AG20443 (cell line): ENCODE measurements at places on chromosomes 12 and 14.

DNA sequence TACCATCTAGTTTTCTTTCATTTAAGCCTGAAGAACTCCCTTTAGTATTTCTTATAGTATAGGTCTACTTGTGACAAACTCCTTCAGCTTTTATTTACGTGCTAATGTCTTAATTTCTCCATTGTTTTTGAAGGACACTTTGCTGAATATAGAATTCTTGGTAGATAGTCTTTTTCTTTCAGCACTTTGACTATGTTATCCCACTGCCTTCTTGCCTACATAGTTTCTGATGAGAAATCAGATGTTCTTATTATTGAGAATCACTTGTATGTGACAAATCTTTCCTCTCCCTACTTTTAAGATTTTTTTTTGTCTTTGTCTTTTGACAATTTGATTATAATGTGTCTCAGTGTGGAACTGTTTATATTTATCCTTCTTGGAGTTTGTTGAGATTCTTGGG lies 5.1 kb upstream of the MIS18BP1 start:
- no peak for DNase-seq

DNA sequence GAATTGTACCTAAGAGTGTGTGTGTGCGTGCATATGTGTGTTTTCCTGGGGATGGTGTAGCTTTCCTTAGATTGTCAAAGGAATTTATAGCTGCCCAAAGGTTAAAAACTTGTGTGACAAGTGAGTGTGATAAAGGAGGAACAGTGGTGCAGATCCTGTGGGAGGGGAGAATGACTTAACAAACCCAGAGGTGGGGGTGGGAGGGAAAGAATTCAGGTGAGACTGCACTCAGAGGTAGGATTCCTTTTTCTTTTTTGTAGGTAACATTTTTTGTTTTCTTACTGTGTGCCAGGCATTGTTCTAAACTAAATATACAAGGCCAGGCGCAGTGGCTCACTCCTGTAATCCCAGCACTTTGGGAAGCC lies 45.3 kb upstream of the SINHCAF start:
- no peak for DNase-seq

GRCh38 chr12:5481645-5482044 lies 49.7 kb downstream of the NTF3 start:
- DNase-seq = no peak

DNA sequence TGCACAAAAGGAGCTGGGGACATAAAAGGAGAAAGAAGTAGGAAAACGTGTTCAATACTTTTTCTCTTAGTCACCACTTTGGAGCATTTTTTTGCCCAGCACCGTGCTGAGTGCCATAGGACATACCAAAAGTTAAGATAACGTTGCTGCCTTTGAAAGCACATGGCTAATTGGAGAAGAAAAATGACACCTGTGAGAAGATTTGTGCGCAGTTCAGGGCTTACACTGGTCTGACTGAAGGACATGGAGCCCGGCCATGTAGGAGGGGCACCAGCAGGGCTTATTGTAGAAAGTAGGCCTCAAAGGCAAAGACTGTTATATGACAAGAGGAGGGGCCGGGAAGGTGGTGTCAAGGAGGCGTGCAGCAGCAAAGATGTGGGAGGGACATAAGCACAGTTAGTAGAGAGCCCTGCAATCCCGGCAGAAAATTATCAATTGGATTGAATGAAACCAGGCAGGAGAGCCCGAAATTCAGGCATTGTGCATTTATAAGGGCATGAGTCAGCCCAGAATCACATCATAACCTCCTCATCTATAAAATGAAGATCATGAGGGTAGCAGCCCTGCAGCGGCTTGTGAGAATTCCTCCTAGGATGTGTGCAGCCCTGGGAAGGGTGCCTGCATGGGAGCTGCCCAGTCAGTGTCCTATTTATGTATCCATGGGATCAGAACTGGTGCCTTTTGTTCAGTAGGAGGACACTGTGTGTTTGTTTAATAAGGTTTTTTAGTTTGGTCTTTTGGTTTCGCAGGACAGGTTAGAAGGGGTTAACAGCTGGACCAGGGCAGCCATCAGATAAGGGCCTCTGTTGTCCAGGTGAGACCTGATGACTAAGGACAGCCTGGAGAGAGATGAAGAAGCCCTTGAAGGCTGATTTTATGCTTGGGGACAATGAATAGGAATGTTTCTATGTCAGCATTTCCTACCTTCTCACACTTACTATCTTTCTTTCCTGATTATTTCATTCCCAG lies 122.4 kb downstream of the GPR135 start:
- no peak for DNase-seq

- DNase-seq = no peak
These were observed 42.5 kb downstream of the PTCSC3 start for GRCh38 chr14:36134038-36134437.

GRCh38 chr14:71625175-71625574 lies 307.1 kb upstream of the RGS6 start:
- DNase-seq = no peak

- DNase-seq = no peak
These were observed 49.3 kb upstream of the RERGL start for GRCh38 chr12:18139254-18139653.

GRCh38 chr12:31815096-31815495 lies 86.3 kb upstream of the AMN1 start:
- DNase-seq = no peak

DNA sequence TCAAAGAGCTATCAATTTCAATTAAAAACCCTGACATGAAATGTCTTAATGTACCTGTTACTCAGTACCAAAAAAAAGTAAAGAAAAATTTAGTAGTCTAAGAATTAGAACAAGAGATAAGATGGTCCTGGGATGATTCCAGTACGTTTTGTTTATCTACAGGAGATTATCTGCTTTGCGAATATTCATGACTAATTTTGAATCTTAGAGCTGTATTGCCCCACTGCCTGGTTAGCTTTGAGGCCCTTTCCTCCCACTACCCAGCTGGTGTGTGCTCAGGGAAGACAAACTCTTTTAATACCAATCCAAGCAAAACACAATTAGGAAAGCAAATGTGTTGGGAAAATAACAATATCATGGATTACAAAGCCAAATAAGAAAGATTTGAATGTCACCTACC lies 263.5 kb downstream of the FOXG1 start:
- DNase-seq = no peak

GRCh38 chr12:23756416-23756815 lies 193.1 kb downstream of the SOX5 start:
- no peak for DNase-seq

GRCh38 chr14:81981307-81981675 lies 447.6 kb upstream of the SEL1L start:
- no peak for DNase-seq

- no peak for DNase-seq
These were observed 99.2 kb downstream of the ADGRD1 start for GRCh38 chr12:131052929-131053328.

DNA sequence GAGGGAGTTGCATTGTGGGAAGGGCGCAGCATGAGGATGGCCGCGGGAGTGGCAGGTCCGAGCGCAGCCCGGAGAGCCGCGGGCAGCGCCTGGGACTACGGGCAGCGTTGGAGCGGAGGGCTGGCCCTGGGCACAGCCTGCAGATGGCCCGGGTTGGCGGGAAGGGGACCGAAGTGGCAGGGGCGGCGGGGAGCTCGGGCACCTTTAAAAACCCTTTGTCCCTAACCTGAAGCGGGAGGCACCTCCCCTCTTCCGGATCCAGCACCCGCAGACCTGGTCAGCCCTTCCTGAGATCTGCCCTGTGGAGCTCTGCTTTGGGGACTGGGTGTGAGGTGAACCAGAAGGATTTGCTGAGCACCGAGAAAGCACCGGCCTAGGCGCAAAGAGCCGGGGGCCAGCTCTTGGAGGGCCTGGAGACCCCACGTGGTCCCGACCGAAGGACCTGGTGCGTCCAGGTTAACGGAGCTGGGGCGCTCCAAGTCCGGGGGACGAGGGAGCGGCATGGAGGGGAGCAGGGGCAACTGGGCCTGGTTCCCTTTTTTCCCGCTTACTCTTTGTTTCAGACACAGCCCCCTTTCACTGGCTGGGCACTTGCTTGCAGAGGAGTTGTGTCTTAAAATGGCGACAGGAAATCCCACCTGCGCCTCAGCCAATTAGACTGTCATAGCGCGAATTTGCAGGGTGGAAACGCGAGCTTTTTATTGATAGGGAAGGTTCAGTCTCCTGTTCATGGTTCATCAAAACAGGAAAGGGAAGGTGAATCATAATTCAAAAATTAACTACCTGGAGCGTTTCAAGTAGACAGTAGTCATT lies 792 bp upstream of the SLC38A1 start:
- peak; percentile 60 for DNase-seq

DNA sequence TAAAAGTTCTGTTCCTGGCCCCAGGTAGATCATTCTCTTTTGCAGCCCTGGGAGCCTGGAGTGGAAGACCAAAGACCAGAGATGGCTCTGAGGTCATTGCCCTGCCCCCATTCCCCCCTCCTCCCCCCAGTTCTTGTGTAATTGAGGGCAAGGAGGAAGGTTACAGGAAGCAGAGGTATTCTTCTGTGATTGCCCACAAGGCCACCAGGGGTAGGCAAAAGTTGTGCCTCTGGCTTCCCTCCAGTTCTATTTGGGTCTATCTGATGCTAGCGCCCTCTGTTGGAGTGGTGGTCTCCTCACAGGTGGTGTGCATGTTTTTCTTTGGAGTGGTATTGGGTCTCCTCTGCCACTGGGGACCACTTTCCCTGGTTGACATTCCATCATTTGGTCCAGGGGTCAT lies 41.2 kb upstream of the CRY1 start:
- no peak for DNase-seq

GRCh38 chr14:53411125-53411524 lies 258.0 kb upstream of the DDHD1 start:
- peak; percentile 78 for DNase-seq

DNA sequence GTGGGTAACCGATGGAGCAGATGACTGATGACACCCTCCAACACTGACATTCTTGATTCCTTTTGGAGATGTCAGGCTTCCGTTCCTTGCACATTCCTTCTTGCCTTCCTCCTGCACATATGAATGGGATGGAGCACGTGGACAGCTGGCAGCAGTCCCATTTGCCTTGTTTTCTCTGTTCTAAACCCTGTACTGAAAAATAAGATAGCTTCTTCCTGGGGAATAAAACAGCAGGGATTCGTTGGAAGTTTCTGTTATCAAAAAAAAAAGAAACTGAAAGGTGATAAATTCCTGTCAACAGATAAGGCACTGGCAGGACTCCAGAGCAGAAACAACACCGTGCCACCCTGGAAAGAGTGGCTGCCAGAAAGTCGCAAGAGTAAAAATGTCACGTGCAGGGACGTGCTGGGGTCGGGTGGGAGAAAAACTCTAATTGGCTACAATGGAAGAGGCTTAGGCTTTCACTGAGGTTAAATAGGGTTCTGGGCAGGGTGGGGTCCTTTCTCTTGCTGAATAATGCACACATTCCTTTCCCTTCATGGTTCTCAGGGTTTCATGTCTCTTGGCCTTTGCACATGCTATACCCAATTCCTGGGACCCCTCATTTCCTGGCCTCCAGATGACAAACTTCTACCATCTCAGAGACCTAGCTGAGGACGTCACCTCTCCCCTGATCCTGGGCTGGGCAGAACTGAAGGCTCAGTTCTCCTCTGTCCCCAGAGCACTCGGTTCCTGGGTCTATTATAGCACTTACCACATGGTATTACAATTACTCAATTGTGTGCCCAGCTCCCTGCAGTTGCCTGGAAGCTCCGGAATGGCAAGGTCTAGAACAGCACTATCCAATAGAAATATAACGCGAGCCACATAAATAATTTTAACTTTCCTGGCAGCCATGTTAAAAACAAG lies 7.0 kb upstream of the NUAK1 start:
- no peak for DNase-seq

- DNase-seq = no peak
These were observed at the start of gene AQP2 for GRCh38 chr12:49950273-49951251. Gene AQP2, plus strand, starts transcription at chr12:49950737. Its CDS starts 94 bp downstream, at chr12:49950831.

GRCh38 chr12:23684121-23684520 lies 265.3 kb downstream of the SOX5 start:
- DNase-seq = no peak

GRCh38 chr14:30573226-30573814 lies 14.4 kb downstream of the G2E3 start:
- DNase-seq = no peak

GRCh38 chr14:63383776-63384367 lies 65.1 kb upstream of the GPHB5 start:
- no peak for DNase-seq

GRCh38 chr14:95516554-95517181 lies at the start of gene SYNE3:
Gene SYNE3, minus strand, starts transcription at chr14:95516650. Its CDS starts 40,829 bp downstream, at chr14:95475821.
- DNase-seq = peak; percentile 88

DNA sequence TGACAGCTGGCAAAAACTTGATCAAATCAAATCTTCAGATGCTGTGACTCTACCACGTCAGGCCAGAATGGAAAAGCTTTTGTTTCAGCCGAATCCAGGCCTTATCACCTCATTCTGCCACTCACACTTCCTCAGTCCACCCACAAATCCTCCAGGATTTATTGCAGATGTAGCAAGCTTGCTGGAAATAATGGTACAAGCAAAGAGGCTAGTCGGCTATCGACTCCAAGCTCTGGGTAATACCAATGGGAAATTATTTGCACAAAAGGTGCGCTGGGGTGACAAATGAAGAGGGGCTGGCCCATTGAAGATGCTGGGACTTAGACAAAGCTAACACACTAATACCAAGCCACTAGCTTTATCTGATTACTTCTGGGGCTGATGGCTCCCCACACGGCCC lies 250.5 kb downstream of the ASCL1 start:
- DNase-seq = no peak

DNA sequence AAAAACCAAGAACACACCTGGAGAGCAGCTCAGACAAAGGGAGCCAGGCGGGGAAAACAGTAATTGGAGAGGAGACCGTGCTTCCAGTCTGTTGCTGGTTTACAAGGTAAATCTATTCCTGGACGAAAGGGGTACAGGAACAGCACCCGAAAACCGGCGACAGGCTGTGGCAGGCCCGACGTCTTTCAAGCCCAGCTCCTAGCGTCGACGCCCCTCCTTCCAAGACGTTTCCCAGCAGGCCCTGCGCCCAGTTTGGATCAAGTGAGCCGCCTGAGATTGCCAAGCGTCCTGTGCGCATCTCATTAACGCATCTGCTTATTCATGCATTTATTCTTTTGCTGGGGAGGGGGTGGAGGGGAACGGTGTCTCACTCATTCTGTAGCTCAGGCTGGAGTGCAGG lies 1.4 kb downstream of the C12orf56 start:
- no peak for DNase-seq

- DNase-seq = no peak
These were observed 33.7 kb upstream of the SELPLG start for GRCh38 chr12:108667349-108667748.
